ENCODE measurements at places on chromosomes 5 and 9. TPM values are rescaled to one million over a fixed set of nuclear protein-coding genes. Genes with fewer than 3 reads are reported as not detected.

Gene ADRB2
- 0.75 TPM for total RNA-seq

Gene TTC39B
- 10.6 TPM for total RNA-seq

DNA sequence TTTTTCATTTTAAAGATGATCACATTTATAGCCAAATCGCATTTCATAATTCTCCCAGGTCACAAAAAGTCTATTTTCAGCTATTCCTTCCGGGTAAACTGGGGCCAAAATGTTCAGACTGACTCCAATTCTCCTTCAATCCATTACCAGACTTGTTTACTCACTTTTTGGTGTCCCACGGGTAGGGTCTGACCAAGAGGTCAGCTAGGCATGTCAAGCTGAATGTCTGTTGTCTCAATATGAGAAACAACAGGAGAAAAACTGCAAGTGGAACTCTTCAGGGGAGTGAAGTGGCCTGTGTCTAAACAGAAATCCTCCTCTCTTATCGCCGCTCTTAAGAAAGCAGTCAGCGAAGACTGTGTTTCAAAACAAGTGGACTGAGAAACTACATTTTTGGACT is 171.3 kb downstream of the APBA1 start:
- DNase-seq, result no peak

GRCh38 chr9:21993893-21994555 is at the start of gene CDKN2A:
TSS of gene CDKN2A (minus strand) at chr9:21994392.
- DNase-seq, result no peak

DNA sequence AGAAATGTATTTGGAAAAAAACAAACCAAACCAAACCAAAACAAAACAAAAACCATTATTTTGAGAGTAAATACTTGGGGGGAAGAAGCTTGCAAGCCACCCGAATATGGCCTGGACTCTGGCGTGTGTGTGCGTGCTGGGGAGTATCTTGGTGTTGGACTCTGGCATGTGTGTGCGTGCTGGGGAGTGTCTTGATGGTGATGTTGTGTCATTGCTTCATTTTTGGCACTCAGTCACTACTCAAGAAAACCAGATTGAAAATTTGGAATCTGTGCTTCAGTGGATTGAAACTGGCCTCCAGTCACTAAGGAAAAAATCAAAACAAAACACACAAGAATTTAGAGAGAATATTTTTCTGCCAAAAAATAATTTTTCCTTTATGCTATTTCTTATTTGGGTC is 76.1 kb downstream of the ARRDC3 start:
- no peak for DNase-seq
